ENCODE measurements at places on chromosomes 7 and 10. TPM values are rescaled to one million over a fixed set of nuclear protein-coding genes. Genes with fewer than 3 reads are reported as not detected.
A peak's percentile ranks its signal among the peaks of the same experiment; 100 is the strongest.

Gene DENND11
- 48.7 TPM for total RNA-seq

Gene NPTX2
- 0.09 TPM for total RNA-seq

Gene ASZ1
- total RNA-seq: not detected

Gene NEURL1
- total RNA-seq: 3.5 TPM

Gene BHLHA15
- 0.65 TPM for total RNA-seq

GRCh38 chr7:1922071-1922869 lies 252.2 kb downstream of the ELFN1 start:
- DNase-seq: peak; percentile 76

DNA sequence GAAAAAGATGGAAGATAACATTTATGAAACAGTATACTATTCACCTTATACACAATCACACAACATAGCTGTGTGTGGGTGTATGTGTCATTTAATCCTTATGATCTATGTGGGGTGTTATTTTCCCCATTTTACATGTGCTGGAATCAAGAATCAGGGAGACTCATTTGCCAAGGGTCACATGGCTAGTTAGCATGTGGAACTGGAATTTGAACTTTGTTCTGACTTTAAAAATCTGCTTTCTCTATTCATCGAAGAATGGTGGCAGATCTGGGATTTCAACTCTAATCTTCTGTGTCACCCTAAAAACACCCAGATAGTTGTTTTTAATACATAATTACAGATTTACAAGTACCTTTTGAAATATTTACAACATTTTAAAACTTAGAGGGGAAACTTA lies 65.2 kb downstream of the ADAM22 start:
- DNase-seq: no peak

Measured in activated T-cell treated with anti-CD3 and anti-CD28 coated beads, Interleukin-2, amount 50 U/mL, for 72 hours (primary cell).